ENCODE measurements at places on chromosomes 12 and 14.

- no peak for DNase-seq
Observed at GRCh38 chr14:57982804-57983634, 117.1 kb upstream of the SLC35F4 start.

GRCh38 chr12:6724409-6724797 is 557 bp downstream of the COPS7A start:
- DNase-seq = no peak

DNA sequence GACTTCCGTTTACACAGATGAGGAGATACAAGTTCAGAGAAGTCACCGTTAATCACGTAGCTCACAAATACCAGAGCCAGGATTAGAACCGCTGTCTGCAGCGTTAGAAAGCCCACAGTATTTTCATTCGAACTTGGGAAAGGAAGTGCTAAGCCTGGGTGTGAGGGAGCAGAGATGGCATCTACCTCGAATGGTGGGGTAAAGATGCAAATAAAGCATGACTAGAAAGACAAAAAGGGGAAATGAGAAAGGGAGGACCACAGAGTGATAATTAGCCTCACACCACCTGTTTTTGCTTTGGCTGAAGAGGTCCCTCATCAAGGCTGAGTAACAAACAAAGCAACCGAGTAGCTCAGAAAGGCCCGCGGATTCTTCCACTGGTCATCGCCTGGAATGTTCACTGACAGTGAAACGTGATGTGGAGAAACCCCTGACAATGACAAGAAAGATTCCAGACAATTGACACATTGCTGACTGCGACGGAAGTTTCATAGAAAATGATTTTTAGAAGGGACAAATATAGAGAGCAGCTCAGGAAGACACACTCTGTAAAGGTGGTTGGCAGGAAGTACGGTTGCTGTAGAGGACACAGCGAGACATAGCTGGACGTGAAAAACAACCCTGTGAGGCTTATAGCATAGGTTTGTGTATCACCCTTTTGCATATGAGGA is 31.5 kb upstream of the BHLHE41 start:
- DNase-seq = no peak

- no peak for DNase-seq
Observed at GRCh38 chr12:24444634-24445033, 495.2 kb upstream of the SOX5 start.

- no peak for DNase-seq
Observed at GRCh38 chr12:32558903-32559302, 120.2 kb upstream of the DNM1L start.

DNA sequence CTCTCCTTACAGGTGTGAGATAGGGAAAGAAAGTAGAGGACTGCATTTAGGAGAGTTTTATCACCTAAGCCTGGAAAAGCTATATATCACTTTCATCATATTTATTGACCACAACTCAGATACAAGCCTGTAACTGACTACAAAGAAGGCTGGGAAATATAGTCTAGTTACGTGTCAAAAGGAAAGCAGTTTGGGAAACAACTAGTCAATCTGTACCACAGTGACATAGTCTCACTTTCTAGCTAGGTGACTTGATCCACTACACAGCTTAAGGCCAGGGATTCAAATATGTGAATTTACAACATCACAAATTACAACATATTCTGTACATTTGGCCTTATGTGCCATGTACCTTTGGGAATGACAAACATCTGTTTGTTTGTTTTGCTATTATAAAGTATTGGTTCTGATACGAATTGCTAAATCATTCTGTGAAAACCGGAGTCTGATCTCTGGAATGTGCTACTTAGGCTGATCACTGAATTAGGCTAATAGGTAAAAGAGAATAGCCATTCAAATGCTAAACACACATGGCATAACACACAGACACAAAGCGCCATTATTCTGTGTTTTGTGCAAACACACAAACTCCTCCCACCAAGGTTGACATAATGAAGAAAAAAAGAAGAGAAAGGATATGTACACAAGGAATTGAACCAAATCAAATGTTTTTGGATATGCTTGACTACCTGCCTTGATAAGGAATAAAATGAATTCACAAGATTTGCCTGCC is 279.8 kb downstream of the DUSP6 start:
- no peak for DNase-seq

- no peak for DNase-seq
Observed at GRCh38 chr14:102278631-102278935, 26.4 kb downstream of the MOK start.

- no peak for DNase-seq
Observed at GRCh38 chr14:104465482-104466390, 113.8 kb upstream of the C14orf180 start.

GRCh38 chr12:118332511-118332910 is 40.2 kb downstream of the TAOK3 start:
- no peak for DNase-seq

DNA sequence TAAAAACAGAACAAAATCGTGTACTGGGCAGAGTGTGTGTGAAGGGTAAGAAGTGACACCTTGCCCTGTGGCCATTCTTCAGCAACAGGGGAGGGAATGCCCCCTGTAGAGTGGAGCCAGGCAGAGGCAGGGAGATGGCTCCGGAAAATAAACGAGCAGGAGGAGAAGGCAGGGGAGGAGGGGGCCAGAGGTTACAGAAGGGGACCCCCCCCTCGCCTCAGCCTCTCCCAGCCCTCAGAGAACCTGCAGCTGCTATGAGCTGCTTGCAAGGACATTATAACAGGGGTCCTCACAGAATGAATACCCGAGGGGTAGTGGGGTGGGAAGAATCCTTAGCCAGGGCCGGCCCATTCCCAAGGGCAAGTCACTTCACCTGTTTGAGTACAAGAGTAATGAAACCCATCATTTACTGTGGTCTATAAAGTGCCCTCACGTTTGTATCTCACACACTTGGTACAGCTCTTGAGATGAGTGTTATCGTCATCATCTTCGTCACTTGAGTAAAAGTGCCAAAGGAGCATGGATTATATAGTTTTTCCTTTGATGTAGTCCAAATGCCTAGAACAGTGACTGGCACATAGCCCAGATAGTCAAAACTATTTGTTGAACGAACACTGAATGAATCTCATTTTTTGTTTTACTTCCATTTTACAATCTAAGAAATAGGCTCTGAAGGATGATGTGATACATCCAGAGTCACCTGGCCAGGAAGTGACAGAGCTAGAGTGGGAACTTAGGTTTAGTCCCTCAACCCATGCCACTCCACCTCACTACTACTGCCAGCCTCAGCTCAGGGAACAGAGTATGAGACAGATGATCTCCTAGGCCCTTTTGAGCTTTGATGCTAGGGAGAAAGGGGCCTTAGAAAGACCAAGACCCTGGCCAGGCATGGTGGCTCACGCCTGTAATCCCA is 14.5 kb downstream of the SCNN1A start:
- no peak for DNase-seq

DNA sequence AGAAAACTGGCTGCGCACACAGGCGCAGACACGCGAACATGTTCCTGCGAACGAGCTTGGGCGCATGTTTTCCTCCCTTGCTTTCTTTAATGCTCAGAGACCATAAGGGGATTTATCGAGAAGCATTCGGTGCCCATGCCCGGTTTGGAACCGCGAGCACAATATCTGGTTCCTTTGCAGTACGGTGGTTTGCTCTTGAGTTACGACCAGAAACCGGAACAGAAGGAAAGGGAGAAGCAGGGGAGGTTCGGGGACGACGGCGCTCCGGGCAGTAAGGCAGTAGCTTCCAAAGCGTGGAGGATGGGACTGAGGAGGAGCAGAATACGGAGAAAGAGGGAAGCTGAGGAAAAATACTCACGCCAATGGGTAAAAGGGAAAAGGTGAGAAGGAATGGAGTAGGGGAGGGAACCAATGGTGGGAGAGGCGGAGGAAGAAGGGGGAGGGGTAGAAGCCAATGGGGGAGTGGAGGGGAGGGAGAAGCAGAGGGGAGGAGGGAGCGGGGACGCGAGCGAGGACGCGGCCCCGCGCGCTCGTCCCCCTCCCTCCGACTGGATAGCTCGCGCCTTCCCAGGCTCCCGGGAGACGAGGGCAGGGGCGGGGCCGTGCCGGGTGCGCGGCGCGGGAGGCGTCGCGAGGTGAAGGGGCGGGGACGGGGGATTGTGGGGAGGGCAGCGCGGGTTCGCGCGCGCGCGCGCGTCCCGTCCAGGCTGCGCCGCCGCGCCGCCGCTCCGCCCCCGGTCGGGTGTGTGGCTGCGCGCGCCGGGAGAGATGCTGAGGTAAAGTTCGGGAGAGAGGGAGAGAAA is 625 bp upstream of the ARHGAP5 start:
- DNase-seq = peak; percentile 97

- no peak for DNase-seq
Observed at GRCh38 chr12:48980389-48980952, 2.3 kb downstream of the WNT1 start.

GRCh38 chr12:4148418-4149056 is 125.0 kb upstream of the CCND2 start:
- DNase-seq = no peak

DNA sequence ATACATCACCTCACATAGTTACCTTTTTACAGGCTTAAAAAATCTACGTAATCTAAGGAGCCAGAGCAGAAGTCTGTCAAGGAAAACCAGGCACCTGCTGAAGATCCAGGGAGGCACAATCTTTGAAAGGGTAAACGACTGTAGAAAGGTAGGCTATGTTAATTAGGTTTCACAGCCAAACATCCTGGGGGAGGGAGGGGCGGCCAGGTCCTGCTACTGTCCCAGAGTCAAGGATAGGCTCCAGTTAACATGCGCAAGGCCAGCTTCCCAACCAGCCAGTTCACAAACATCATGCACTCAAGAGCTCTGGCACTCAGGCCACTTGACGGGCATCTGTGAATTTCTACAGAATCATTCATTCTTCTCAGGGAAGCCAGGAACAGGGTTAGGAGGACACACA is 22.9 kb downstream of the NIN start:
- DNase-seq = no peak

Measured in neuronal stem cell (in vitro differentiated cells).